ENCODE measurements at places on chromosomes 16 and 17. TPM values are rescaled to one million over a fixed set of nuclear protein-coding genes. Genes with fewer than 3 reads are reported as not detected.

GRCh38 chr17:48209973-48210372, 102.4 kb downstream of the SNX11 start:
- DNase-seq, result no peak

- DNase-seq, result no peak
Observed at GRCh38 chr17:17386094-17386800, 83.1 kb downstream of the NT5M start.

- no peak for DNase-seq
Observed at GRCh38 chr16:80837533-80838147, 33.2 kb upstream of the CDYL2 start.

- no peak for DNase-seq
Observed at GRCh38 chr17:48597778-48598631, 4.4 kb upstream of the HOXB5 start.

- DNase-seq, result peak; percentile 90
Observed at GRCh38 chr16:2835638-2836493, 5.8 kb downstream of the ZG16B start.

The UBE2O gene
- total RNA-seq, result 21.8 TPM

- DNase-seq, result no peak
Observed at GRCh38 chr16:72837846-72838585, 209.9 kb downstream of the ZFHX3 start.

The CETP gene
- total RNA-seq, result not detected
